ENCODE measurements at places on chromosomes 13 and 19. TPM values are rescaled to one million over a fixed set of nuclear protein-coding genes. Genes with fewer than 3 reads are reported as not detected.

CCDC8 gene
- not detected for total RNA-seq

IGFL1 gene
- total RNA-seq: not detected

THAP8 gene
- total RNA-seq: 6.6 TPM

- H3K27ac ChIP-seq: no peak within 1 kb of the TSS
- no peaks in the 10 kb centered on the region for H3K36me3 ChIP-seq
- DNase-seq: no peak
- peaks cover 32% of the 10 kb centered on the region for H3K27me3 ChIP-seq
Observed at GRCh38 chr19:11418549-11419506, at the start of gene RGL3. Gene RGL3 (minus strand): TSS chr19:11419314. CDS start chr19:11419278, 36 bp downstream.

GRCh38 chr19:28836421-28836820 is 376.5 kb downstream of the UQCRFS1 start:
- no peak overlapping the region for H3K4me3 ChIP-seq
- no peak for DNase-seq
- no peaks in the 10 kb centered on the region for H3K36me3 ChIP-seq
- H3K4me1 ChIP-seq: no peaks in the 10 kb centered on the region
- no peak overlapping the region for H3K27ac ChIP-seq

DNA sequence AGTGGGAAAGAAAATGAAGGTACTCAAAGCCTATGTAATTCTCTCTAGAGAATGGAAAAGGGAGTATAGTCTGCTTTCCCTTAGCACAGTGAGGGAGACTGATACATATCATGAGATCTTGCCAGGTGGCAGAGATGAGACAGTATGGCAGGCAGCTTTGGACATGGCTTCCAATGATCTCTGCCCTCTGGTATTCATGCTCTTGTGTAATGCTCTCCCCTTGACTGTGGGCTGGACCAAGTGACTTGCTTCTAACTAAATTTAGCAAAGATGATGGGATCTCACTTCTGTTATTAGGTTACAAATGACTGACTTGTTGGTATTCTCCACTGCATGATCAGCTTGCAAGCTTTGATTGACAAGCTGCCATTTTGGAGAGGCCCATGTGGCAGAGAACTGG is 10.2 kb downstream of the ZNF132 start:
- peaks cover 4% of the 10 kb centered on the region for H3K36me3 ChIP-seq
- H3K4me1 ChIP-seq: no peaks in the 10 kb centered on the region
- H3K4me3 ChIP-seq: no peak overlapping the region
- no peaks in the 10 kb centered on the region for H3K27me3 ChIP-seq
- no peak for DNase-seq

- H3K27ac ChIP-seq: no peak overlapping the region
- H3K27me3 ChIP-seq: no peaks in the 10 kb centered on the region
- H3K36me3 ChIP-seq: no peaks in the 10 kb centered on the region
Observed at GRCh38 chr19:31114585-31114984, 234.7 kb downstream of the TSHZ3 start.

GRCh38 chr19:17686592-17687024 is 1.5 kb downstream of the UNC13A start:
- H3K27ac ChIP-seq: no peak overlapping the region
- no peak for DNase-seq
- no peak overlapping the region for H3K4me3 ChIP-seq
- H3K27me3 ChIP-seq: peaks cover 24% of the 10 kb centered on the region
- H3K4me1 ChIP-seq: peaks cover 3% of the 10 kb centered on the region

DNA sequence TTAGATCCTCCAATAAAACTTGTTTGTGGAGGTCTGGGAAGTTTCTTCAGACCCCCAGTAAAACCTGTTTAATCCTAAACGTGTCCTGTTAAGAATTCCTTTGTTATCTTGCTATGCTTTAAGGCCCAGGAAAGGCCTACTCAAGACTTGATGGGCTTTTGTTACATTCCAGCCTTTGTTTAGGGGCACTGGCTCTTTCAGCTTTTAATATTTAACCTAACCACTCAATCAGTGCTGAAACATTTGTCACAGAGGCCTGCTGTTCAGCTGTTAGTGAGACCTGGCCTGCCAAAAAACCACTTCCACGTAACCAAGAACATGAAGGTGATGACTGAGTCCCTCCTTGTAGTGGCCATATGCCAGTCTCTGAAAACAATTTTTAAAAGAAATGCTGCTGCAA is 41.7 kb downstream of the PCDH17 start:
- H3K4me3 ChIP-seq: no peak overlapping the region
- no peaks in the 10 kb centered on the region for H3K27me3 ChIP-seq
- no peaks in the 10 kb centered on the region for H3K36me3 ChIP-seq
- no peak for DNase-seq

DNA sequence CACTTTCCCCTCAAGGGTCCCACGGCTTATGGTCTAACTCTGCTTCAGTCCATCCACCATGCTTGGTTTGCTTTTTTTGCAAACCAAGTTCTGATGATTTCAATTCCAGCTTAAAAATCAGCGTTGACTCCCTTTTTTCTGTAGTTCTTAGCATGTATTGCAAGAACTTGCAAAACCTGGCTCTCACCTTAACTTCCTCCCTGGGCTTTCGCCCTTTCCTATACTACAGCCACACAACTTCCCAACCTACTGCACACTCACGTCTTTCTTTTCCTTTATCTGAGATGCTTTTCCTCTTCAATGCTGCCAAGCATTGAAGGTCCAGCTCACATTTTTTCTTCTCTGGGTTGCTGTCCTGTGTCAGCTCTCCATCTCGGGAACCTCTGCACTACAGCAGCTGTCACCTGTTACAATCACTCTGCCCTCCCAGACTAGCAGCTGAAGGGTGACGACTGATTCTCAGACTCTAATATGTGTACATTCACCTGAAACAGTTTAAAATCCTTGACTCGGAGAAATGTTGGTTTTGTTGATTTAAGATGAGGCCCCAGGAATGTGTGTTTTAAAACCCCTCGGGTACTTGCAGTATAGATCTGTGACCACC is 143.7 kb downstream of the FREM2 start:
- no peak overlapping the region for H3K27ac ChIP-seq
- no peaks in the 10 kb centered on the region for H3K4me1 ChIP-seq
- H3K4me3 ChIP-seq: no peak overlapping the region
- H3K27me3 ChIP-seq: no peaks in the 10 kb centered on the region
- no peaks in the 10 kb centered on the region for H3K36me3 ChIP-seq
- DNase-seq: no peak

- no peaks in the 10 kb centered on the region for H3K4me1 ChIP-seq
- H3K27ac ChIP-seq: no peak overlapping the region
- no peaks in the 10 kb centered on the region for H3K36me3 ChIP-seq
Observed at GRCh38 chr13:62360609-62361008, 945.0 kb upstream of the PCDH20 start.

GRCh38 chr13:24529478-24529877 is 16.9 kb upstream of the PARP4 start:
- H3K4me3 ChIP-seq: no peak overlapping the region
- H3K36me3 ChIP-seq: no peaks in the 10 kb centered on the region
- H3K27me3 ChIP-seq: no peaks in the 10 kb centered on the region
- H3K27ac ChIP-seq: no peak overlapping the region

- no peak overlapping the region for H3K4me3 ChIP-seq
- no peaks in the 10 kb centered on the region for H3K4me1 ChIP-seq
- DNase-seq: no peak
- no peaks in the 10 kb centered on the region for H3K36me3 ChIP-seq
Observed at GRCh38 chr19:31285744-31286143, 63.5 kb downstream of the TSHZ3 start.

DNA sequence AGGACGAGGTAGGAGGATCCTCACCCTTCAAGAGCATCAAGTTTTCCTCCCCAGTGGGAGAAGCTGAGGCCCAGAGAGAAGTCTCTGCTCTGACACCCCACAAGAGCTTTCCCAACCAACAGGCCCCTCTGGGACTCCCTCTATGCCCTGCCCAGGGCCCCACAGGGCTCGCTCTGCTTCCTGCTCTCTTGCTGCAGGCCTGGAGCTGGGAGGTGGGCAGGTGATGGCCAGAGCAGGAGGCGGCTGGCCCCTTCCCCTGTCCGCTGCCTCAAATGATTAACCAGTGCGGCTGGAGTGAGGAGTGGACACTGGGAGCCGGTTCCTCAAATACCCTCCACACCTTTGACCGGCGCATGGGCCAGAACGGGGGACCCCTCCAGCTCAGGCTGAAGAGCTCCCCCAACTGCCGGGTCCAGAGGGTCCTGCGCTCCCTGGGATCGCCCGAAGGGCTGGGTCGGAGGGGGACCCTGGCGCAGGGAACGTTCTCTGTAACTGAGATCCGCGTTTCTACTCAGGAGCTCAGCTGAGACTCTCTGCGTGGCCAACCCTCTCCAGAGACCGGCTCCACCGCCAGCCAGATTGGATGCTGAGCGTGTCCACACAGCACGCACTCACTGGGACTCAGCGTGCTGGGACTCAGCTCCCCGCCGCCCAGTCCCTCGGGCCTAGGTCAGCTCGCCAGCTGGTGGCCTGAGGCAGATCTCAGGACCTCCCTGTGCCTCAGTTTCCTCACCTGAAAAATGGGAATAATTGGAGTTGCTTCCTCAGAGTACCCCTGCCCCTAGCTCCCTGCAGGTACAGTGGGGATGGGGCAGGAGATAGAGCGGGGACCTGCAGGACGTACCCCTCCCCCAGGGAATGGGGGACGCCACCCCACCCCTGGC is 6.7 kb upstream of the ONECUT3 start:
- H3K4me1 ChIP-seq: peaks cover 18% of the 10 kb centered on the region
- H3K4me3 ChIP-seq: no peak overlapping the region
- no peak overlapping the region for H3K27ac ChIP-seq
- no peaks in the 10 kb centered on the region for H3K36me3 ChIP-seq

GRCh38 chr13:75995966-75996365 is 359.8 kb downstream of the LMO7 start:
- no peak overlapping the region for H3K27ac ChIP-seq
- H3K4me3 ChIP-seq: no peak overlapping the region
- no peaks in the 10 kb centered on the region for H3K27me3 ChIP-seq
- no peak for DNase-seq
- no peaks in the 10 kb centered on the region for H3K36me3 ChIP-seq
